Right lung (tissue), 10 donors: ENCODE measurements at places on chromosomes 1 and 21.

DNA sequence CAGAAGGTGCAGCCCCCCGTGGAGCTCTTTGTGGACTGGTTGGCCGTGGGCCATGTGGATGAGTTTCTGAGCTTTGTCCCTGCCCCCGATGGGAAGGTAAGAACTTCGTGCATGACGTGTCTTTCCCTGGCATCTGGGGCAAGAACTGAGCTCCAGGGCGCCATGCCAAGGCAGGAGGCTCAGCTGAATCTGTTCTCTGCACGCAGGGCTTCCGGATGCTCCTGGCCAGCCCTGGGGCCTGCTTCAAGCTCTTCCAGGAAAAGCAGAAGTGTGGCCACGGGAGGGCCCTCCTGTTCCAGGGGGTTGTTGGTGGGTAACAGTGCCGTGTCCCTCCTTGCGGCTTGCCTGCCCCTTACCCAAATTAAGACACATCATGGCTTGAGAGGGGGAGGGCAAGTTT lies 27.7 kb downstream of the PADI3 start:
- no peak for DNase-seq

DNA sequence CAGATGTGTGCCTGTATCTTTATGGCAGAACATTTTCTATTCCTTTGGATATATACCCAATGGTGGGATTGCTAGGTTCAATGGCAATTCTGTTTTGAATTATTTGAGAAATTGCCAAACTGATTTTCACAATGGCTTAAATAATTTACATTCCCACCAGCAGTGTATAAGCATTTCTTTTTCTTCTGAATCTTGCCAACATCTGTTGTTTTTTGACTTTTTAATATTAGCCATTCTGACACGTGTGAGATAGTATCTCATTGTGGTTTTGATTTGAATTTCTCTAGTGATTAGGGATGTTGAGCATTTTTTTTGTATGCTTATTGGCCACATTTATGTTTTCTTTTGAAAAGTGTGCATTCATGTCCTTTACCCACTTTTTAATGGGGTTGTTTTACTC lies 864.3 kb upstream of the ADAMTS5 start:
- no peak for DNase-seq

- DNase-seq = no peak
Observed at GRCh38 chr1:6008084-6008415, 15.8 kb upstream of the NPHP4 start.

GRCh38 chr1:52460694-52461093 lies 56.3 kb downstream of the PRPF38A start:
- no peak for DNase-seq

DNA sequence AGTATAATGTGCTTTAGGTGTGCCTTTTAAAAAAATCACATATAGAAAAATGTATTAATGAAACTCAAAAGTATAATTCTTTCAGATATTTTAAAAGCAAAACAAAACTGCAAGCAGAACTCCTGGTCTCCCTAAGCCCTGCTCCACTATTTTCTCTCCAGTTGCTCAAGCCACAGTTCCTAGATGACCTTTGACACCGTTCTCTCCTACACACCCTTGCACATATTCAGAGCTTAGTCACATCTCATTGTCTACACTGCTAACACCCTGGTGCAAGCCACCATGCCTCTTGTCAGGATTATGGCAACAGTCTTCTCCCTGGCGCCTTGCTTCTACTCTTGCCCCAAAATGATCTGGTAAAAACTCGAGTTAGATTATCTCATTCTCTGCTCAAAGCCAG lies 50.2 kb upstream of the ROR1 start:
- DNase-seq = no peak

DNA sequence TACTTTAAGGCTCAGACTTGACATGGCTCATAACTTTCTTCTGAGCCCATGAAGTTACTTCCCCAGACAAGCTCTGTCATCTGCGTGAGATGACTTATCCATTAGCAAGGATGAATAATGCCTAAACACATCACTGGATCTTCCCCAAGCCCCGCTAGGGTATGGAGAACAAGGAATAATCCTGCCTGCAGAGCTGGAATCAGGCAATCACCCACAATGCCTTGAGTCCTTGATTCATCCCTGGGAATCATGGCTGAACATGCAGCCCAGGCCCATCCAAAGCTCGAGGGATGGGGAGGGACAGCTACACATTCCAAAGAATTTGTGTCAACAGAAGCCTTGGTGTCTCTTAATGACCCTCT lies 131.7 kb downstream of the PSMG1 start:
- DNase-seq = no peak

- no peak for DNase-seq
Observed at GRCh38 chr1:39174390-39175081, 30.0 kb upstream of the MACF1 start.

- DNase-seq = no peak
Observed at GRCh38 chr1:165508291-165508690, 35.5 kb upstream of the LRRC52 start.

DNA sequence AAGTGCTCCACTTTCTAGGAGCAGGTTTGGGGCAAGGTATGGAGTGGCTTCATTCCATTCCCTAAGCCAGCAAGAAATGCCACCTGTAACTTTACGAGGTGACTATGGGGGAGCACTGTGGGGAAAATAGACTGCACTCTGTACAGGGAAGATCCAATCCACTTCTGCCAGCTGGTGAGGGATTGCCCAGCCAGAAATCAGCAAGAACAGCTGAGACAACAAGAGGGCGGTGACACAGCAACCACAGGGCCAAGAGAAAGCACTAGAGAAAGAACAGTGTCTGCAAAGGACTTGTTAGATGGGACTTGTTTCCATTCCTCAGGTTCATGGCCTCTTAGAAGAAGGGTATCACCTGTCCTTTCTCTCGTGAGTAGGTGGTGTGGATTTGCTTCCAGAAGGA lies 19.6 kb downstream of the CAPN8 start:
- DNase-seq = no peak

- DNase-seq = no peak
Observed at GRCh38 chr21:38942748-38943211, 137.1 kb downstream of the ETS2 start.

DNA sequence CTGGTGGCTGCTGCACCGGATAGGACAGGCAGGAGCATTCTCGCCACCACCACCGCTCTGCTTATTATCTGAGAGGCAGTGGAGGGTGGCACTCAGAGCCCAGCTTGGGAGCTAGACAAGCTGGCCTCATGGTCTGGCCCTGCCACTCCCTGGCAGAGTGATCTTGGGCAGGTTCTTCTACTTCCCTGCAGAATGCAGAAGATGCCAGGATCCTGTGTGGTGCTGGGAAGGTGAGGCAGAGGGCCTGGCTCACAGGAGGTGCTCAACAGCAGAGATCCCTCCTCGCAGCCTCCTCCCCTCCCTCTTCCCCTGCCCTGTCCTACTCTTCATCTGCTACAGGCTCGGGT lies 60.4 kb downstream of the ARHGEF10L start:
- no peak for DNase-seq

DNA sequence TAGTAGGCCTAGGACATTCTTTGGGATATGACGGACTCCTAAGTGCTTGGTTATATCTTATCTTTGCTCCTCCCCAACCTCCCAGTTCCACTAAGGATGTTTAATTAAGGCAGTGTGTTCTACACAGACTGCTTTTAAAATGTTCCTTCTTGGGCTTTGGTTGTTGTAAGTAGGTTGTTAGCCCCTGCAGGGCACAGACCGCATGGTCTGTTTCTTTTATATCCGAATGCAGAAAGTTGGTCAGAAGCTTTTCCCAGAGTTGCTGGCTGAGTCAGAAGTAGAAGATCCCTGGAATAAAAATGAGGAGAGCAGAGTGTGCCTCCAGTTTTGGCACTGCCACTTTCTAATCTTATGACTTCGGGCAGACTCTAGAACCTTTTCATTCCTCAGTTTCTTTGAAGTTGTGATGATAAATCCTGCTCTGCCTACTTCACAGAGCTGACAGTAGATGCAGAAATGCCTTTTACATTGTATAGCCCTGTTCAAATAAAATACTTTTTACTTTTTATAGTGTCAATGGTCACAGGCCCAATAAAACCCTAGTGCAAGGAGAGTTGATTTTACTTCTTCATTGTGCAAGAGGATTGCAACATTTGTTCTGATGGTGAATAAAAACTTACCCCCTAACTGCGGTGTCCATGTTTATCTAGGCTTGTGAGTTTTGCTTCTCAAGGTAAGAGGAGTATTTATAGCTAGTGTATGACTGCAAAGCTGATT lies 18.4 kb downstream of the FMN2 start:
- DNase-seq = no peak

DNA sequence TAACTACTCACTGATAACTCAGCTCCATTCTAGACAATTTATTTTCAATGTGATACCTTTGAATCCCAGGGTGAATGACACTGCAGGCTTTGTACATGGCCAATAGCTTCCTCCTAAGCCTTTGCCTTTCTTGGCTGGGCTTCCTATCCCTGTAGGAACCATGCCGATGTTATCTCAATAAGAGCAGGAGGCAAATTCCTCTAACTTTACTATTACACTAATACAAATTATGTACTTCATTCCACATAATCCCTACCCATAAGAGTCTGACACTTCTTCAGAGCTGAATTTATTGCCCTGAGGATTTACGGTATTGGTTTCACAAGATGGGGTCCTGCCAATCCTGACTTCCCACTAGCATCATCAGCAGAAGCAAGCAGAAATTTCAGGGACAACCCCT lies 14.0 kb downstream of the TGFBR3 start:
- no peak for DNase-seq

DNA sequence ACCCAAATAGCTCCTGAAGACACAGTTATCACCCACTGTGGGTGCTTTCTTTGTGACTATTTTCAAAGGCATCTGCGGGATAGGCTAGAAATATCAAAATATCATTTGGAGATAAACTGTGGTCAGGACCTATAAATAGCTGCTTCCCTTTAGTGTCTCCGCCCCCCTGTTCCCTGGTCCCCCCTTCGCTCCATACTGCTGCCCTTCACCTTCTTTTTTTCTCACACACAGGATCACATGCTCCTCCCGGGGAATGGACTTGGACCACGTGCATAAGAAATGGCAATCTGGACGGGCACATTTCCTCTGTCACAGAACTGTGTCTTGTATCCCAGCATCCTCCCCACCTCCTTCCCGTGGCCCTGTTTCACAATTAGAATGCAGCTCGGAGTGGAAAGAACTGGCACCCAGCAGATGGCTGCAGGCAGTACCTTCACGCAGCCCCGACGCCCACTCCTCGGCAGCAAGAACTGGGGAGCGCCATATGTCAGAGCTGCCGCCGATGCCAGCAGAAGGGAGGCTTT lies 68.8 kb upstream of the SSX2IP start:
- DNase-seq = no peak
